ENCODE measurements at places on chromosomes 2 and 18. TPM values are rescaled to one million over a fixed set of nuclear protein-coding genes. Genes with fewer than 3 reads are reported as not detected.

The SERPINB10 gene
- not detected for total RNA-seq

The PRKAG3 gene
- total RNA-seq, result not detected

The DNER gene
- 0.65 TPM for total RNA-seq

The UPP2 gene
- total RNA-seq, result not detected

The CLIP4 gene
- 16.0 TPM for total RNA-seq

The DTNA gene
- total RNA-seq, result 11.7 TPM

The MOGAT1 gene
- total RNA-seq, result not detected

Data from mesangial cell (primary cell).